Stimulated activated CD4-positive, alpha-beta T cell treated with anti-CD3 and anti-CD28 coated beads, Interleukin-4, amount 100 ng/mL, for 24 hours (primary cell): ENCODE measurements at places on chromosomes 1 and 21.

DNA sequence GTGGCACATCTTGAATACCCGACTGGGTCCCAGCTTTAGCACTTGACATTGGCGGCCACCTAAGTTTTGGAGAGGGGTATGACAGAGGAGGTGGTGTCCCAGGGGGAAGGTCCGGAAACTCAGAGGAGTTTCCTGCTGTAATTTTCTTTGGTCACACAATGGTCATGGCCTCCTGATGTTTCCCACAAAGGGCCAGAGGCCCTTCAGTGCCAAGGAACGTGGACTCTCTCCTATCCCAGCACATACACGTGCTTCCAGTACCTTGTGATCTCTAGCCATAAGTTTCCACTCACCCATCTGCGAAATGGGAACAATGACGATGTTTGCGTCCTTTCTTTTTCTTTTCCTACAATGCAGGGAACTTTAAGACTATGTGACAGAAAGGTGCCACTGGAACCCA is 13.2 kb downstream of the CAPN2 start:
- no peak for DNase-seq

DNA sequence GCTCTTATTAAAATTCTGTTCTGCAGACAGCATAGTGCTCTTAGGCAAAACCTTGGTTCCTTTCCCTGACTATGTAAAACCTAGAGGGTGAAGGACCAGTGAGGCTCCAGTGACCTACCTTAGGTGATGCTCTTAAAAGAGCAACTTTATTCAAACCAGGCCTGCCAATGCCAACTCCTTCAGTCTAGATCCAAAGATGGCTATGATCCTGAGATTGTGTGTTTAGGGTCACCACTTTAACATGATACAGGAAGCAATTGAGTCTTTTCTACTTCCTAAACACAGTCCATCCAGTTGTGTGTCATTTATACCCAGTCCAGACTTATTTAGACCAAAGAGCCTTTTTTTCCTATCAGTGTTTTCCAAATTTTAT is 10.8 kb downstream of the MCL1 start:
- no peak for DNase-seq

GRCh38 chr1:41891199-41891896 is 27.4 kb downstream of the HIVEP3 start:
- DNase-seq: peak; percentile 62

- no peak for DNase-seq
Observed at GRCh38 chr1:12772520-12772919, 1.0 kb upstream of the PRAMEF12 start.

DNA sequence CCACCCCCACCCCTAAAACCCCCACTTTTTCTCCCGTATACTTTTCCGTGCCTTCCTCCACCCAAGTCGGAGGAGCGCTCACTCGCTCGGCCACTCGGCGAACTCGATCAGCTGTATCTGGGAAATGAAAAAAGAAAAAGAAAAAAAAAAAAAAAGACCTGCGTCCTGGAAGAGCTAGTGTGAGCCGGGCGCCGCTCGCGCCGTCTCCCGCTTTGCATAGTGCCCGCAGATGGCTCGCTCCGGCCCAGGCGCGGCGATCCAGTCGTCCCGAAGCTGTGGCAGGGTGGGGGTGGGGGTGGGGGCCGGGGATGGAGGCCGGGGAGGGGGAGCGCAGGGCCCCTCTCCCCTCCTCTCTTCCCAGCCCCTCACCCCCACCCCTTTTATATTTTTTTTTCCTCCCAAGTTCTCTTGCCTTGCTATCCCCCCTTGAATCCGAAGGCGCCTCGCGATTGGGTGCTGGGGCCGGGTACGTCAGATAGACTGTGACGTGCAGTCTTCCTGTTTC is 299 bp upstream of the PROX1 start:
- DNase-seq: peak; percentile 29

- peak; percentile 95 for DNase-seq
Observed at GRCh38 chr1:156816561-156817328, at the start of gene SH2D2A. SH2D2A (minus strand) TSS chr1:156816848; CDS start chr1:156816708, 140 bp downstream.

DNA sequence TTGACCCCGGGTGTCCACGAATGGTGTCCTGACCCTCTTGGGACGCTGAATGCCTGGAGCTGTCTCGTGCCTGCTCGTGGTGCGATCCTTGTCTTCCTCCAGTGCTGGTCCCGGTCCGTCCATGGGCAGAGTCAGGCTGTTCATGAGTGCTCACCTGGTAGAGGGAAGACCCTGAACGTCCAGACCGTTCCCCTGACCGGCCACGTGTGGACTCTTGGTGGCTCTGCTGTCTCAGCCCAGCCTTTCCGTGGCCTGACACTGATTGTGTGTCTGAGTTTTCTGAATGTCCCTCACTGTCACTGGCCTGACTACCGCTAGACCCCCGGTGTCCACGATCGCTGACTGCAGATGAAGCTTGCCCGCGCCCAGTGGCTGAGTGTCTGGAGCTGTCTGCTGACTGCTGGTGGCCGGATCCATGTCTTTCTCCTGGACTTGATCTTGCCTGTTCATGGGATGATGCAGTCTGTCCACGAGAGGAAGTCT is 11.7 kb downstream of the FLG start:
- no peak for DNase-seq

DNA sequence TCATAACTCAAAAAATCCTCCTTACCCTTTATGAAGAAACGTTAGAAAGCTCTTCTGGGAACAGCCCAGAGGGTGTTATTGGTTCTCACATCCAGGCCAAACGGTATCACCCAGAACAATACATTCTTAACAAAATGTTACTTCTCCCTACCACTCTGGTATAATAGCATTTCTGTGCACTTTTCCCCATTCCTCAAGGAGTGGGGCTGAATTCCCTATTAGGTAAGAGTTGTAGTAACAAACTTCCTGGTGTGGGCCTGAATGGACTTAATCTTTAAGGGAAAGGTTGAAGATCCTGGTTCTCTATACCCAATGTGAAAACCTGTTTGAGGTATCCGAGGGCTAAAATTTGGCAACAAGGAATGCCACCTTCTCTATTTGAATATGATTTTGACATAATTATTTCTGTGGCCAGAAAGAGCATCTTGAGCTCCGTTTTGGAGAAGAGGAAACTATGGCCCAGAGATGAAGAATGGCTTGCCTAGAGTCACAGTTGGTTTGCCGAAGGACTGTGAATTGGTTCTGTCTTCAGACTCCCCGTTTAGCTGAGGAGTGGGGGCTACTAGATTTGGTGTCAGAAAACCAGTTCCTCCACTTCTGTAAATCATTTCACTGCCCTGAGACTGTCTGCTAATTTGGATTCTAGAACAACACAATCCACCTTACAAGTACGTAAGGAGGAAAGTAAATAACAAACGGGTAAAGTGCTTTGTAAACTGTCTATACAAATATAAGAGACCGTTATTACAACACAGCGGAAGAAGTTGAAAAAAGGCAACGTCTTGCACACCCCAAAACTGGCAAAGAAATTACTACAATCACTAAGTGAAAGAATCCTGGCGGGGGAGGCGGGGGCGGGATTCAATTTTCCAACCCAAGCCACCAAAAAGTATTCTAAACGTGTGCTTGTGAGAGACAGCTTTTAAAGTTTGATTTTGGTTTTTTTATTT is 2.3 kb downstream of the ANP32E start:
- DNase-seq: peak; percentile 55

DNA sequence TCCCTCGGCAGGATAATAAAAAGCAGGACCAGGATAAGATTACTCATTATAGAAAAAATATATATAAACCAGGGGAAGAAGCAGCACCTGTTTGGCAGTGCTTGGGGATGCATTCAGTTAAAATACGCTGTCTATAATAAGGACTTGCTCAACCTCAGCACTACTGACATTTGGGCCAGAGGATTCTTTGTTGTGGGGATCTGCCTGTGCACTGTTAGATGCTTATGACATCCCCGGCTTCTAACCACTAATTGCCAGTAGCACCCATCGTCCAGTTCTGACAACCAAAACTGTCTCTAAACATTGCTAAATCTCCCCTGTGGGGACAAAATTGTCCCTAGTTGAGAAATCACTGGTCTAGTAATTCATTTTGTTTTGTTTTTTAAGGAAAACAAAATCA is 242.1 kb downstream of the SLC45A1 start:
- no peak for DNase-seq

GRCh38 chr1:206672844-206673758 is 11.6 kb upstream of the MAPKAPK2 start:
- no peak for DNase-seq

- no peak for DNase-seq
Observed at GRCh38 chr21:28324690-28325089, 668.0 kb downstream of the LTN1 start.

DNA sequence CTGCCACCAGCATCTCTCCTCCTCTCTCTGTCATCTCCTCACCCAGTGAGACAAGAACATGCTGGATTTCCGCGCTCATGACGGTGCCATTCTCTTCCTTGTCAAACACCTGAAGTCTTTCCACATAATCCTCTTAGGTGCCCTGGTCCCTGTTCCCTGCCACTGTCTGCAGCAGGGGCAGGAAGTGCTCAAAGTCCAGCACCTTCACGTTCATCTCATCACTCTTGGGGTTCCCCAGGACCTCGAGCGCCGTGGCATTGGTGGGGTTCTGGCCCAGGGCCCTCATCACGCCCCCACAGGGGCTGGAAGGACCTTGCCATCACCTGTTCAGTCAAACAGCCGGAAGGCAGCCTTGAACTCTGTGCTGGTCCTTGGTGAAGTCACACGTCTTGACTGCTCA is 9.1 kb upstream of the AGPAT3 start:
- no peak for DNase-seq

DNA sequence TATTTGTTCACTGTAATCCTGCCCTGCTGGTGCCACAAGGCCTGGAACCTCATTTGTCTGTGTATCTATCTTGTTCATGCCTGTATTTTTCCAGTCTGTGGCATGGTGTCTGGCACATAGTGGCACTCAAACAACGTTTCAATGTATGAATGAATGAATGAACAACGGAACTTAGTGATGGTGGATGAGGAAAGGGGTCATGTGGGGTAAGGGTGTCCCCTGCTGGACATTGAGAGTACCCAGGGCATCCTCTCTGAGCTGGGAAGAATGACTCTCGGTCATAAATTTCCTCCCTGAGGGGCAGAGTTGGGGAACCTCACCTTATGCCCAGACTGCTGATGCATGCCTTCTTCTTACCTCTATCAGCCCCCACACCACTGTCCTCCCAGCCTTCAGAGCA is 18.9 kb upstream of the ZNF683 start:
- peak; percentile 33 for DNase-seq

DNA sequence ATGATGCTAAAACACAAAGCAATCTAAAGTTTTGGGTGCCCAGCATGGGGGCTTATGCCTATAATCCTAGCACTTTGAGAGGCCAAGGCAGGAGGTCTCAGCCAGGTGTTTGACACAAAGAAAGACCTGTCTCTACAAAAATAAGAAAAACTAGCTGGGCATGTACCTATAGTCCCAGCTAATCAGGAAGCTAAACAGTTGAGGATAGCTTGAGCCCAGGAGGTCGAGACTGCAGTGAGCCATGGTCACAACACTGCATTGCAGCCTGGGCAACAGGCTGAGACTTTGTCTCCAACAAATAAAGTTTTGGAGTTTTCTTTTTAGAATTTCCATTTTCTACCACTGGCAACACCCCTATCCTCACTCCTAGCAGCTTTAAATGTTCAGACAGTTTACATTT is 55.1 kb upstream of the GUCA2A start:
- no peak for DNase-seq

DNA sequence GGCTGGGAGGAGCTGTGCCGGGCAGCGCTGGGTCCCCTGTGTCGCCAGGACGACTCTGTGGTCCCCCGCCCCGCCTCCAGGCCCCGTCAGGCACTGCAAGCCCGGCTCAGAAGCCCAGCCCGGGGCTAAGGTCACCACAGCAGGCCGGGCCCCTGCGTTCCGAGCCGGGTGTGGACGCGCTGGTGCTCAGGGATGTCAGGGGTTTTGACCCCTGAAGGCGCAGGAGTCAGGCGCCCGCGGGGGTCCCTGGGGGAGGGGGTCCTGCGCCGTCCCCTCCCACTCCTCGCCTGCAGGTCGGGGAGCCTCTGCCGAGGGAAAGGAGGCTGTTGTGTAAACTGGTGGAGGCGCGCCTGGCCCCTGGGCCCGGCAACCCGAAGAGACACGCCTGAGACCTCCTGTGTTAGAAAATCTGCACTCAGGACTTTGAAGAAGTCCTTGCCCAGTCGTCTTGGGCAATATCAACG is 23.7 kb upstream of the TMEM54 start:
- DNase-seq: no peak

GRCh38 chr1:215459136-215459535 is 108.0 kb upstream of the KCTD3 start:
- DNase-seq: no peak

GRCh38 chr21:18819507-18819906 is 415.9 kb upstream of the TMPRSS15 start:
- DNase-seq: no peak

DNA sequence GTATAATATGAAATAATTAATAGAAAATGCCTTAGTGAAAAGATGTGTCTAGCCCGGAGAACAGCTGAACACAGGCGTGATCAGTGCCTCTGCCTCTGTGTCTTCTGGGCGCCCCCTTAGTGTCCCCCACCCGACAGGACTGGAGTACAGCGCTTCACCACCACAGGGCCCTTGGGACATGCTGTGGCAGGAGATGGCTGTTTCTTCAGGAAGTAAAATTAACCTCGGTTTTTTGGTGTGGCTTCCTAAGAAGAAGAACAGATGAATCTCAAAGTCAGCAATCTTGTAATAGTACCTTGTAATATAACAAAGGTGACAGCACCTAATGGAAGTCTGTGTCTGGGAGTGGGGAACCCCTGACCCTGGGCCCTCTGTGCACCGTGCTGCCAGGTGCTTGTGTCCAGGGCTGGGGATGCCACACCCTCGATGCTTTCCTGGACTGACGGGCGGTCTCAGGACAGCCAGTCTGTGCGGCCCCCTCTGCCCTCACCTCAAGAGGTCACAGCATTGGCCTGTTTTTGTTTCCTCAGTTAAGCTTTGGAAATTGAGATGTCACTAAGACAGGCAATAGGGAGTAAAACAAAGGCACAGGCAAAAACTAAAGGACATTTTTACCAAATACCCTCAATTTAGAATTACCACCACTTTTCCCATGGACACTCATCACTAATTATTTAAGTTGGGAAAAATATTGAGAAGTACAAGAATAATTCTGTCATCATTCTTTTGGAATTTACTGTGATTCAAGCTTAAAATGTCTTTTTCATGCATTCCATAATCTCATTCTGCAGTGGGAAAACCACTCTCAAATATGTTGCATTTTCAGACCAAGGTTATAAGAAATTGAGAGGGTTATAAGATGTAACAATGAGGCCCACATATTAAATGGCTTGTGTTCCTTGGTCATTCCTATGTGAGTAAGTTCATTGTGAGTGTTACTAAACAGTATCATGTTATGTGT is 79.3 kb downstream of the ADARB1 start:
- no peak for DNase-seq

- DNase-seq: no peak
Observed at GRCh38 chr1:3630161-3630611, 5.4 kb downstream of the TPRG1L start.

- no peak for DNase-seq
Observed at GRCh38 chr1:108188801-108189200, 11.3 kb downstream of the SLC25A24 start.

GRCh38 chr1:1670866-1671265 is 12.1 kb upstream of the CDK11B start:
- no peak for DNase-seq
